Amniotic epithelial cell (primary cell): ENCODE measurements at places on chromosomes 2 and 18.

- no peak for DNase-seq
Measured at GRCh38 chr18:32672398-32672797, 100.4 kb downstream of the KLHL14 start.

- peak; percentile 5 for DNase-seq
Measured at GRCh38 chr18:50924372-50924771, 43.5 kb upstream of the ELAC1 start.

DNA sequence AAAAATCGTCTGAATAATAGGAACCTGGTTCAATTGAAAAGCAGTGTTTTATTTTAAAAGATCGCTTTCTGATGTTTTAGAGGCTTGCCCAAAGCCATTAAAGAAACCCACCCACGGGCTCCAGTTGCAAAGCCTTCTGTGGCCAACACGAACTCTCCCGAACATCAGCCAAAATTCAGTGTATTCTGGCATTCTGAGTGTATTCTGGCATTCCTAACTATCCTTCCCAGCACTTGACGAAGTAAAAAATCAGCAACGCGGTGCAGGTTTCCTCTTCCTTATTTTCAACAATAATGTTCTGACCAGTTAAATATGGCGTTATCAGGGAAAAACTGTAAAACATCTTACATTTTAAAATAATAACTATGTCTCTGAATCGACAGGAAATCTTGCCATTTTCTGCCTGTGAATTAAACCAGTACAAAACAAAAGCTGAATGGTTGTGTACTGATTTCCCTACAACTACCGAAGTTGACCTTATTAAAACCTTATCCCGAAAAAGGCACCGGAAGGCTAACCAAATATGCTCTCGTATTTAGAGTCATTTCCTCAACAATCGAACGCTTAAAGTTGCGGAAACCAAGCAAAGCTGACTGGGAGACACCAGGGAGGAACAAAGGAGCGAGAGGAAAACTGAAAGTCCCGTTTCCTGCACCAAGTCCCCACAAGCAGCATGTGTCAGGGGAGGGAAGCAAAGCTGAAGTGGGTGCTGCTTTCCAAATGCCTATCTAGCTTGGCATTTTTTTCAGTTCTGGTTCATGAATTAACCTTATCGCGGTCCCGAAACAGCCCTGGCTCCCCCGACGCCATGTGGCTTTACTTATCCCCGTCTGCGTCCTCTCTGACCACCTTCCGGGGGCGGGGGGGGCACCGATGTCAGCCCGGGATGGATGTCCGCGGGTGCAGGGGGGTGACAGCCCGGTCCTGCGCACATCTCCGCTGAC is 44.3 kb downstream of the ZNF516 start:
- DNase-seq = peak; percentile 64

GRCh38 chr18:8694891-8695290 is 10.5 kb upstream of the MTCL1 start:
- no peak for DNase-seq

DNA sequence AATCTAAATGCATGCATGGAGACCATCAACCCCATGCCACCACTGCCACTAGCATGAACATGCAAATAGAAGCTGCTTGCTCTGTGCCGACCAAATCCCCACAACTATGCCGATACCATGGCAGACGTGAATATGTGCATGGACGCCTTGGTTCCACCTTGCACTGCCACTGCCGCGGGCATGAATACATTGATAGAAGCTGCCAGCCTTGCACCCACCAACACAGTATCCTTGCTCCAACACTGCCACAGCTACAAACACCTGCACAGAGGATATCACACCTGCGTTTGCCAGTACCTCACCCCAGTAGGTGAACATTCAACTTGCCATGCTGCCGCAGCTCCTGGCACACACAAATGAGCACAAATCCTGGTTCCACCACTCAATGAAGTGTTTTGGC is 527.4 kb upstream of the REG3G start:
- no peak for DNase-seq

DNA sequence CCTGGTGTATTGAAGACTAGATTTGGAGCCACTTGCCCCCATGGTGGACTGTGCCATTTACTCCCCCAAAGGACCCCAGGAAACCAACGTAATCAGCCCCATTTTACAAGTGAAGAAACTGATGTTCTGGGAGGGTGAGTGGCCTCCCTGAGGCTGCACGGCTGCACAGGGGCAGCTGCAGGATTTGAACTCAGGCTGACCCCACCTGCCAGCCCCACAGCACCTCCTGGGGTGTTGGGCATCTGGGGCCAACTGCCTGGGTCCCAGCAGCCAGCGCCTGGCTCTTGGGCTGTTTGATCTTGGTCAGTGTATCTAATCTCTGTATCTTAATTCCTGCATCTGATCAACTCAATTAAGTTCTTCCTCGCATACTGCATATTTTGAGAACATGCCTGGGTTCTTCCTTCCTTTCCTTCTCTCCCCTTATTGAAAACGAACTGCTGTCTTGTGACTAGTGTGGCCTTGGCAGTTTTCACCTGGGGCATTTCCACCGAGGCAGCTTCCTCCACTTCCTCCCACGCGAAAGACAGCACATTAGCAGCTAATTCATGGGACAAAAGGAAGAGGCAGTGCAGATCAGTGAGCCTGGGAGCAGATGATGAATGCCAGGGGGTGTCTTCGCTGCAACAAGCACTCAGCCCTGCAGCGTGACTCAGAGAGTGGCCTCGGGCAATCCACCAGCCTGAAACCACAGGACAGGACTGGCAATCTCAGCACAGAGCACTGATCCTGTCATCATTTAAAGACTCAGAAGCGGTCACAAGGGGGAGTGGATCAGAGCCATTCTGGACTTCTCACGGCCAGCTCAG is 184.1 kb upstream of the RAB12 start:
- DNase-seq = peak; percentile 76

GRCh38 chr2:174588463-174588862 is 9.1 kb downstream of the WIPF1 start:
- DNase-seq = no peak

- DNase-seq = no peak
Measured at GRCh38 chr2:101408925-101409324, 21.6 kb upstream of the CREG2 start.

GRCh38 chr2:70062270-70062669 is 25.0 kb upstream of the PCBP1 start:
- DNase-seq = no peak

- DNase-seq = peak; percentile 47
Measured at GRCh38 chr18:11518788-11519685, 90.4 kb upstream of the SLC35G4 start.

DNA sequence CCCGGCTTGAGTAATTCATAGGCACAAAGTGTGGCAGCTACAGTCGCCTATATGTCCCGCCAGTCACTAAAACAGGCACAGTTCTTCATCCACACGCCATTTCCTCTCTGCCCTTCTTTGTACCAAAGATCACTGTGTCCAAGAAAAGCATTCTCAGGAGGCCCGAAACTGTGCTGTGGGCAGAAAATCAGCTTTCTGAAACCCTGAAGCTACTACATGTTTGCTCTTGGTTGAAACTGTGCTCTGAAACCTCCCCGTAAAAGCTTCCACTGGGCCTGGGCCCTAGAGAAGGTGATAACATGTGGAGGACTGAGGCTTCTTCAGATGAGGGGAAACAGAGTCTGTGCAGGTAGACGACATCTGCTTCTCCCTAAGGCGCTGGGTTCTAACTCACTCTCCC is 75.6 kb upstream of the ID2 start:
- DNase-seq = no peak
